ENCODE measurements at places on chromosomes 1 and 21. TPM values are rescaled to one million over a fixed set of nuclear protein-coding genes. Genes with fewer than 3 reads are reported as not detected.
A peak's percentile ranks its signal among the peaks of the same experiment; 100 is the strongest.

SELENOF gene
- 145 TPM for total RNA-seq

DNA sequence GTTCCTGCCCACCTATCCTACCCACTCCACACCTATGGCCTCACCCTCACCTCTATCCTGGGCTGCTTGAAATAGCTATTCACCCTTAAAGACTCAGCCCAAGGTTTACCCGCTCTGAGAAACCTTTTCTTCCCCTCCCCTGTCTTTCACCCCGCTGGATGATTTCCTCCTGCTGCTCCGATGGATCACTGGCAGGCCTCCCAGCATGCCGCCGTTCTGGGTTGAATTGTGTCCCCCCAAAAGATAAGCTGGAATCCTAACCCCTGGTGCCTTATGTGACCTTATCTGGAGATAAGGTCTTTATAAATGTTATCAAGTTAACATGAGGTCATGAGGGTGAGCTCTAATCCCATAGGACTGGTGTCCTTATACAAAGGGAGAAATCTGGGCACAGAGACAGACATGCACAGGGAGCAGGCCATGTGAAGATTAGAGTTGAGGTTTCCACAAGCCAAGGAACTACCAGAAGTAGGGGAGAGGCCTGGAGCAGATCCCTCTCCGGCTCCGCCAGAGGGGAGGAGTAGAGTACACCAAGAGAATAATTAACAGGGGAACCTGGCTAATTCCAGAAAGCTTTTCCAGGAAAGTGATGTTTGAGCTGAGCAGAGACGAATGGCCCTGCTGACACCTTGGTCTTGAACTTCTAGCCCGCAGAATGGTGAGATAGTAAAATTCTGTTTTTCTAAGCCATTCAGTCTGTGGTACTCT lies 110.0 kb upstream of the SERBP1 start:
- H3K4me1 ChIP-seq: no peaks in the 10 kb centered on the region
- H3K4me3 ChIP-seq: no peak overlapping the region
- no peak for DNase-seq
- no peak overlapping the region for H3K27ac ChIP-seq

GRCh38 chr1:53384796-53385195 lies 56.9 kb upstream of the LRP8 start:
- H3K27ac ChIP-seq: no peak overlapping the region
- no peak for DNase-seq
- no peaks in the 10 kb centered on the region for H3K4me1 ChIP-seq
- H3K4me3 ChIP-seq: no peak overlapping the region
- H3K27me3 ChIP-seq: no peaks in the 10 kb centered on the region

- H3K27ac ChIP-seq: no peak overlapping the region
- H3K36me3 ChIP-seq: no peaks in the 10 kb centered on the region
- H3K4me3 ChIP-seq: no peak overlapping the region
- no peaks in the 10 kb centered on the region for H3K4me1 ChIP-seq
- H3K27me3 ChIP-seq: no peaks in the 10 kb centered on the region
Measured at GRCh38 chr21:17270229-17270628, 242.6 kb upstream of the CXADR start.

- peak overlapping the region; percentile 47 for H3K27ac ChIP-seq
- peak overlapping the region; percentile 23 for H3K4me3 ChIP-seq
- H3K4me1 ChIP-seq: no peaks in the 10 kb centered on the region
Measured at GRCh38 chr21:35046880-35047229, 2.2 kb downstream of the RUNX1 start.

- no peaks in the 10 kb centered on the region for H3K36me3 ChIP-seq
- DNase-seq: no peak
- H3K27me3 ChIP-seq: no peaks in the 10 kb centered on the region
- no peaks in the 10 kb centered on the region for H3K4me1 ChIP-seq
- H3K4me3 ChIP-seq: no peak overlapping the region
- H3K27ac ChIP-seq: no peak overlapping the region
Measured at GRCh38 chr1:28172713-28173150, 3.8 kb downstream of the PTAFR start.

ATP6V1G3 gene
- not detected for total RNA-seq

All from aorta (tissue), 5 donors.